ENCODE measurements at places on chromosomes 7 and 10.

DNA sequence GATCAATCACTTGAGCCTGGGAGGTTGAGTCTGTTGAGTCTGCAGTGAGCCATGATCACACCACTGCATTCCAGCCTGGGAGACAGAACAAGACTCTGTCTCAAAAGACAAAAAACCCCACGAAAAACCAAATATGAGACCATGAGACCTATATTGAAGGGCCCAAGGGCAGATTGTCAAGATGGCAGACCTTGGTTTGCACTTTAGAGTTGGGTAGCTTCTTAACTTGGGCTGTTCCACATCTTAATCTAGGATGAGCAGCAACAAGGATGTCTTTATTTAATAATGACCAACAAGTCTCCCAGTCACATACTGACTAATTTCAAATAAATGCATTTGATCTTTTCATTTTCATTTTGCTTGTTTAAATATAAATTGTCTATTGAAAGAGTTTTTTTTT is 43.8 kb downstream of the KAT6B start:
- DNase-seq = no peak

DNA sequence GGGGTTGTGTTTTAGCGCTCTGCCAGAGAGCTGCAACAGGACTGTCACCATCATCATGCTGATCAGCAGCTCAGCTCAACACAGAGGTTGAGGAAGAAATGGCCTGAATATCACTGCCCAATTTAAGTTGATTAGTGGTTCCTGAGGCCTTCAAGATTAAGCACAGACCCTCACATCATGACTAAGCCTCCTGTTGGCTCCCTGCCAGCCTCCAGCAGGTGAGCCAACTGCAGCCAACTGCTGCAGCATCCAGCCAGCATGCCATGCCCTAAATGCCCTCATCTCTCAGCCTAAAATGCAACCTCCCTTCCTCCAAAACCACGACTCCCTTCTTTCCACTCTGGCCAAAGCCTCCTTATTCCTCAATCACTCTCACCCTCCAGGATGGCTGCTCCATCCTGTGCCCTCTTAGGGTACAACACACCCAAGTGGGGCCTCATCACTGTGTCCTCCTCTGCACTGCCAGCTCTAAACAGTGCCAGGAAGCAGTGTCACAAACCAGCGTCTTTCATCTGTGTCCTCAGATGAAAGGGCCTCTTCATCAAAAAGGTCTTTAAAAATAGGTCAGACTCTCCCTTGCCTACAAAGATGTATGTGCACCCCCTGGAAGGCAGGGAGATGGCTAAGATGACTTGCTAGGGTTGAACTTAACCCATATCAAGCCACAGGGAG is 259.3 kb downstream of the ZEB1 start:
- no peak for DNase-seq

DNA sequence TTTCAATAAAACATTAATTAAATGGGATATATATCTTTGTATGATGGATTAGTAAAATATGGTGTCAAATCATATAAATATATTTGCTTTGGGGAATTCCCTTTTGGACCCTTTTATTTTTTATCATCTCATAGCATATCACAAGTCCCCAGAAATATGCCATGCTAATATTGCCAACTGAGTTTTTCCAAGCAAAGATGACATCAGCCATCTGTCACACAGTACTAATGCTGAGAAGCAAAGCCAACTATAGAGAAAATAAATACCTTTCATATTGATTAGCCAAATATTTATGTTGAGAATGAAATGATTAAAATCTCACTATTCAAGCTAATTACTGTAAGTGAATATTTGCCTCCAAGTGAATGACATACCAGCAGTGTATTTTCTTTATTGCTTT is 575.3 kb downstream of the ETV1 start:
- DNase-seq = no peak

DNA sequence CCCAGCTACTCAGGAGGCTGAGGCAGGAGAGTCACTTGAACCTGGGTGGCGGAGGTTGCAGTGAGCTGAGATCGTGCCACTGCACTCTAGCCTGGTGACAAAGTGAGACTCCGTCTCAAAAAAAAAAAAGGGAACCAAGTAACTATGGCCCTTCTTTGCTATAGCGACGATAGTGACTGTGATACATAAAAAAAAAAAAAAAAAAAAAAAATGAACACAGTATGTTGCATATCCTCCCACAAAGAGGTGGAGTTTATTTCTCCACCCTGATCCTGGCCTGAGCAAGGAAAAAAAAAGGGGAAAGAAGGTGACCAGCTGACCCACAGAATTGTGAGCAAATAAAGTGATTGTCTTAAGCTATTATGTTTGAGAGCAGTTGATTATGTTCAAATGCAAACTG is 42.3 kb upstream of the STEAP1B start:
- no peak for DNase-seq

- no peak for DNase-seq
These were observed 531.3 kb upstream of the LRRTM3 start for GRCh38 chr10:66394342-66395063.

DNA sequence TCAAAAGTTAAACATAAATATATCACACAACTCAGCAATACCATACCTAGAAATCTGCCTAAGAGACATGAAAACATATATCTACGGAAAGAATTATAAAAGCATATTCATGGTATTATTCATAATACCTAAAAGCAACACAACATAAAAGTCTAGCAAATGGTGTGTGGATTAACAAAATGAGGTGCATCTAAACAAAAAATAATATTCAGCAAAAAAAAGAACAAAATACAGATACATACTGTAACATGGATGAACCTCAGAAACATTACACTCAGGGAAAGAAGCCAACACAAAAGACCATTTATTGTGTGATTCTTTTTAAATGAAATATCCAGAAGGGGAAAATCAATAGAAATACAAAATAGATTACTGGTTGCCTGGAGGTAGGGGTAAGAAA is 155.0 kb downstream of the IMMP2L start:
- no peak for DNase-seq

DNA sequence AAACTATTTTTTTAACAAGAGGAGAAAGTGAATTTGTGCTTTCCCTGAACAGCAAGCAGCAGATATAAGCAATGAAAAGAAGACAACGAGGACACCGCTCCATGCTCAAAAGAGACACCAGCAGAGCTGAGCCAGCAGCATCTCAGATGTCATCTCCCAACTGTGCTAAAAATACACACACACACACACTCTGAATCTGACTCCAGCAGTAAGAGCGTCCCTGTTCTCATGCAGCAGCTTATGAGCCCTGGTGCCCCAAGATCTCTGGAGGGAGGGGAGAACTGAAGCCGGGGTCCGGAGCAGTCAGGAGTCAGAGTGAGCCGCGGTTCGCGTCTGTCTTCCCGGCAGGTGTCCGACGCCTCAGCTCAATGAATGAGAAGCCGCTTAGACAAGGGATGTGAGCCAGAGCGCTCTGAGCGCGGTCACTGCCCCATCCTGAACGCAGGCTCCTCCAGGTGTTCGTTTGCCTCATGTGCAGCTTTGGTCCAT is 49.2 kb downstream of the SVIL start:
- no peak for DNase-seq

- DNase-seq = peak; percentile 61
These were observed 330.8 kb downstream of the PTEN start for GRCh38 chr10:88194041-88194887.

- no peak for DNase-seq
These were observed 53.8 kb downstream of the RBM17 start for GRCh38 chr10:6142644-6143043.

DNA sequence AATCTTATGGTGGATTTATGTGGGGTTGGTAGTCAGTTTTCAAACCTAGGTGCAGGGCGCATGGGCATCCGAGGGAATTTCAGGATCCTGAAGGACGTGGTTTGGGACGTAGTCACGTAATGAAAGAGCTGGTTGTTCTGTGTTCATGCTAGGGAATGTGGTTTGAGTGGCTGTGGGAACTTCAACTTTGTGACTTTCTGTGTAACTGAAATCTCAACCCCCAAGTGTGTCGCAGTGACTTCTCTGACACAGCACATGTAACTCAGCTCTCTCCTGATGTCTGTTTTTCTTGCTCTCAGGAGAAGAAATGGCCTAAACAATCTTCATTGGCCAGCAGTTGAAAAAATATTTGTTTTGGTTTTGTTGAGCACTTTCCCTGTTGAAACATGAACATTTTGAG is 199.0 kb downstream of the PTEN start:
- DNase-seq = no peak

GRCh38 chr10:26723016-26723415 is 25.5 kb downstream of the PDSS1 start:
- DNase-seq = no peak

DNA sequence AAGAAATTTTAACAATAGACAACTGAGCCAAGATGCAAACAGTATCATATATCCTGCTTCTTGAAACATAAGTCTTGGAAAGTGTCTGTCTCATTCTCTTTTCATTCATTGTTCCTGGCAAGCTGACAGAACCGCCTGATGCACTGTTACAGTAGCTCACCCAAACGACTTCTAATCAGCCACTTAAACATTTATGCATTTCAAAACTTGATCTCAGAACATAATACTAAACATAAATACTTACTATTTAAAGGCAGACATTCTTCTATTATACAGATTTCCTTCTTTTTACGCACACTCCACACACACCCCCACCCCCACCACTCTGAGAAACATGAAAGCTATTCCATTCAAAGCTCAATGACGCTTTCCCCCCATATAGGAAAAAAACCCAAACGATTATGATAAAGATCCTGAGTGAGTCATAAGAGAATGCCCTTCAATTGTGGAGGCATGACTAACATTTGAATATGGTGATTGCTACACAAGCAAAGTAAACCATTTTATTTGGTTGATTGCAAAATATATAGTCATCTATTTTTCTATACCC is 30.5 kb downstream of the SHTN1 start:
- DNase-seq = no peak

GRCh38 chr7:124480036-124480820 is 285.4 kb downstream of the GPR37 start:
- DNase-seq = no peak

DNA sequence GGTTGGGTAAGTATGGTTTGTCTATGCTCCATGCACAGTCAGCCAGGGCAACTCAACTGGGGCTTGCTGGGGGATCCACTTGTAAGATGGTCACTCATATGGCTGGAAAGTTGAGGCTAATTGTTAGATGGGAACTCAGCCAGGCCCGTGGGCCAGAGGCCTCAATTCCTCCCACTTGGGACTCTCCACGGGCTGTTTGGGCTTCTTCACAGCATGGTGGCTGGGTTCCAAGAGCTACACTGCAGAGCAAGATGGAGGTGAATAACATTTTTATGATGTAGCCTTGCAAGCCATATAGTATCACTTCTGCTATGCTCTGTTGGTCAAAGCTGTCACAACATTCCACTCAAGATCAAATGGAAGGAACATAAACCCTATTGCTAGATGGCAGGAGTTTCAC is 39.2 kb downstream of the ELMO1 start:
- DNase-seq = no peak

DNA sequence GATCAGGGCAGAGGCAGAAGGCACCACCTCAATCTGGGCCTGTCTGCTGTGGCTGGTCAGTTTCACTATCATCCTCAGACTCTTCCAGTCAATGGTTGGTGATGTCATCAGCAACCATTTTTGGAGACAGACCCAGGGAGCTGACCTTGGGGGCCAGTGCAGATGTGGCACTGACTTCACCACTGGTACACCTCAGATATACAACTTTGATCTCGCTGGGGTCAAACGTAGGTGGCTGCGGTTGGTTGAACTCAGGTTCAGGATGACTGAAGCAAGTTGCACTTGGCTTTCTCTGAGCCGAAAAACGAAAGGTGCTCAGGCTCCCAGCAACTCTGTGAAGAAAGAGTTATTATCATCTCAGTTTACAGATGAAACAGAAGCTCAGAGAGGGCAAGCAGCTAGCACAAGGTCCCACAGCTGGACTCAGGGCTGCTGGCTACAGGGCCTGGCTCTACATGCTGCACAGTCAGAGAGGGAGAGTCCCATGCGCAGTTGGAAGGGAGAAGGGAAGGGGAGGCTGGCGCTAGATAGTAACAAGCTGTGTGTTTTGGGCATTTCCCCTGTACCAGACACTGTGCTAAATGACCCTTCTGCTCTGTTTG is 27.2 kb downstream of the ANKRD16 start:
- DNase-seq = no peak

- no peak for DNase-seq
These were observed 431.3 kb upstream of the ETV1 start for GRCh38 chr7:14420768-14421167.

DNA sequence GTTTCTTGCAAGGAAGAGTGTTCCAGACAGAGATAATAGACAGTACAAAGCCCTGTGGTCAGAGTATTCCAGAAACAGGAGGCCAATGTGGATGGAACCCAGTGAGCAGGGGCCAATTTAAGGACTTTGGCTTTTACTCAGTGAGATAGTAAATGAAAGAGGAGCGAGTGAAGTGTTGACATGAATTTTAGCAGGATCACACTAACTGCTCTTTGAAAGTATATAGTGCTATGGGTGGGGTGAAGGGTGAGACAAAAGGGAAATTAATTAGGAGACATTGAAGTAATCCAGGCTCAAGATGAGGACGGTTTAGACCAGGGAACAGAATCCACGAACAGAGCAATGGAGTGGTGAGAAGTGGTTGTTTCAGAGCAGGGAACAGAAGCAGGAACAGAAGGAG is 62.2 kb upstream of the TES start:
- DNase-seq = no peak

GRCh38 chr7:7554649-7555575 is 11.8 kb upstream of the MIOS start:
- no peak for DNase-seq

DNA sequence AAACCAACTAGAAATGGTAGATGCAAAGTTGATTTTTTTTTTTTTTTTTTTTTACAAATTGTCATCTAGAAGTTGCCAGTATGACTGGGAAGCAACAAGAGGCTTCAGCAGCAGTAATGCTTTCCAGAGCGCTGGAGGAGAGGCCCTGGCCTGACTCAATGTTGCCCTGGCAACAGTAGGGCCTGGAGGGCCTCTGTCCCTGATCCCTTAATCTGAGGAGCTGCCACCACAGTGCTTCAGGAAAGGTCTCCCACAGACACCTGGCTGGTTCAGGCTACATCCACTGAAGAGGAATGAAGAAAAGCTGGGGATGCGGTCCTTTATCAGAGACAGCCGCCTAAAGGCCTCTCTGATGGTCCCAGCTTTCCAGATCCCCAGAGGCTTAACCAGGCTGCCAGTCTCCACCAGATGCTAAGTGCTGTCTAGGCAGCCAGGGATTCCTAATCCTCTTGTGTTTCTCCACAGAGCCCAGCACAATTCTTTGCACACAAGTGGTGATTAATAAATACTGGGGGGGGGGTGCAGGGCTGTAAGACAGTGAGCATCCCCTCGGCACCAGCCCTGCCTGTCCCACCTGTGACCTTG is 33.7 kb downstream of the ZNF777 start:
- DNase-seq = no peak

- DNase-seq = no peak
These were observed 168.8 kb upstream of the POT1 start for GRCh38 chr7:125098377-125098970.

GRCh38 chr10:98149858-98150257 is 15.4 kb downstream of the R3HCC1L start:
- no peak for DNase-seq
